ENCODE measurements at places on chromosomes 3 and 15. TPM values are rescaled to one million over a fixed set of nuclear protein-coding genes. Genes with fewer than 3 reads are reported as not detected.

The ATP13A5 gene
- not detected for total RNA-seq

GRCh38 chr15:76100361-76100760, 40.6 kb downstream of the TMEM266 start:
- no peak for DNase-seq

GRCh38 chr15:76846782-76847181, 58.4 kb downstream of the SCAPER start:
- DNase-seq = no peak

DNA sequence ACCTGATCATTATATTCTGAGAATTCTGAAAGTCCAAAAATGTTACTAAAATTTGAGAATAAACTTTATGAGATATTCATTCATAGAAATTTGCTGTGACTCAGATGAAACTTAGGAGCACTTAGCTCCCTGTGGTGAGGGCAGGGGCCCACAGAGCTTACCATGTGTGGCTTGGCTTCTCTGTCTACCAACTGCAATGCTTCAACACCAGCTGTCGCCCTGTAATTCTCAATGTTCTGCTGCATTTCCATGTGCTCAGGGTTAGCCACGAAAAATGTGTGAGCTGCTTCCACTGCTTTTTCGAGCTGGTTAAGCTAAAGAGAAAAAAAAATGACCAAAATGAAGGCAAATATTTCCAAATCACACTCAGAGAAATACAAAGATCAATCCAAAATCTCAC, 125.6 kb downstream of the P3H2 start:
- peak; percentile 91 for DNase-seq

DNA sequence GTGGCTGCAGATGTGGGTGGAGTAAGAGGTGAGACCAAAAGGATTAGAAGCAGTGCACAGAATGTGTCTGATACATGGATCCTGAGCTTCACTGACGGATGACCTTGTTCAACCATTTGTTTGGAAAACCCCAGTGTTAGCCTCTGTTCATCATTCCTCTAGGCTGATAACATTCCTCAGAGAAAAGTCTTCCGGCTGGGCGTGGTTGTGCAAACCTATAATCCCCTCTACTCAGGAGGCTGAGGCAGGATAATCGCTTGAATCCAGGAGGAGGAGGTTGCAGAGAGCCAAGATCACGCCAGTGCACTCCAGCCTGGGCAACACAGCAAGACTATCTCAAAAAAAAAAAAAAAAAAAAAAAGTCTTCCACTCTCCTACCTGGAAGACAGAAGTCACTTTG, 23.1 kb upstream of the CHD2 start:
- no peak for DNase-seq

- DNase-seq = no peak
Measured at GRCh38 chr15:35519541-35520149, 26.3 kb downstream of the DPH6 start.

- no peak for DNase-seq
Measured at GRCh38 chr3:149858911-149859310, 45.9 kb downstream of the RNF13 start.

DNA sequence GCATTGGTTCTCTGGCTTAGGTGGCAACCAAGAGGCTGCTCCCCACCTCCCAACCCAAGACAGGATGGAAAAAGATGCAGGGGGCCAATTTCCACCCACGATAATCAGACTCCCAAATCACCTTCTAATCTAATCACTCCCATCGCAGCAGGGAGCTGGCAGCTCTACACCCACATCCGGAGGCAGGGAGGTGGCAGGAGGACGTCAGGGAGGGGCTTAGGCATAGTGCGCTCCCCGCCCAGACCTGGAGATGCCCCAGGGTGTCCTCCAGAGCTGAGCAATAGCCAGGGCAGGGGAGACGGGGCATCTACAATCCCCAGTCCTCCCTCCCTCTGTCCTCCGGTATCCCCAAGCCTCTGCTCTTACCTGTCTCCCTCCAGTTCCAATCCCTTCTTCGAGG, 70.5 kb upstream of the SEC13 start:
- no peak for DNase-seq

DNA sequence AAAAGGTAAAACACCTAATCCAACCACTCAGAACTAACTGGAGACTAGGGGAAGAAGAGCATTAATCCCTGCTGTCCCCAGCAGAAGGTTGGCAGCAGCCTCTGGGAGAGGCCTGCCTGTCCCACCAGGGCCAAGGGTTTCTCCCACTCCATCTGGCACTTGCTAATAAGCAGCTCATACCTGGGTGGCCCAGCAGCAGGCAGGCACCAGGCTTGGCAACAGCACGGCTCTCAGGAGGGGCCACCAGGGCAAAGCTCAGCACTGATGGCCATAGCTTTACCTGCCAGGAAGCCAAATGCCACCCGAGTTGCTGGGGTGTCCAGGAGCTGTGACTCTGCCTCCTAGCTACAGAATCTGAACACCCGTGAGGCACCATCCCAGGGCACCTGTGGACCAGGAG, 58.3 kb downstream of the BOC start:
- DNase-seq = no peak

GRCh38 chr3:56025326-56025725, 442.9 kb downstream of the ERC2 start:
- no peak for DNase-seq

The AEN gene
- 33.5 TPM for total RNA-seq

- no peak for DNase-seq
Measured at GRCh38 chr3:64398476-64398875, 173.2 kb upstream of the PRICKLE2 start.

GRCh38 chr15:27238209-27238608, 267.2 kb downstream of the GABRG3 start:
- DNase-seq = no peak

- no peak for DNase-seq
Measured at GRCh38 chr3:16524196-16524595, 10.7 kb upstream of the RFTN1 start.

GRCh38 chr3:48601622-48601994, 6.5 kb upstream of the COL7A1 start:
- DNase-seq = no peak

DNA sequence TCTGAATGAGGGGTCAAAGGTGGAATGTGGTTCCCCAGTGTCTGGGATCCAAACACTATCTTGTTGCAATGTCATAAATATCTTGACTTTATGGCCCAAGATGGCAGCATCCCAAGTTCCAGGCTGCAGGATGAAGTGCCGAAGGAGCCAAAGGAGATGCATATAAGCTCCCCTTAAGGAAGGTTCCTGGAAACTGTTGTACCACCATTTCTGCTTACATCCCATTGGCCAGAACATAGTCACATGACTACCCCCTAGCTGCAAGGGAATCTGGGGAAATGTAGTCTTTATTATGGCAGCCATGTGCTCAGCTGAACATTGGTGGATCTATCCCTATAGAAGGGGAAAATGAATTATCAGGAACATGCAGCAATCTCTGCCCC, 54.3 kb downstream of the BDH1 start:
- no peak for DNase-seq

GRCh38 chr3:134432236-134432635, 53.5 kb downstream of the ANAPC13 start:
- no peak for DNase-seq

DNA sequence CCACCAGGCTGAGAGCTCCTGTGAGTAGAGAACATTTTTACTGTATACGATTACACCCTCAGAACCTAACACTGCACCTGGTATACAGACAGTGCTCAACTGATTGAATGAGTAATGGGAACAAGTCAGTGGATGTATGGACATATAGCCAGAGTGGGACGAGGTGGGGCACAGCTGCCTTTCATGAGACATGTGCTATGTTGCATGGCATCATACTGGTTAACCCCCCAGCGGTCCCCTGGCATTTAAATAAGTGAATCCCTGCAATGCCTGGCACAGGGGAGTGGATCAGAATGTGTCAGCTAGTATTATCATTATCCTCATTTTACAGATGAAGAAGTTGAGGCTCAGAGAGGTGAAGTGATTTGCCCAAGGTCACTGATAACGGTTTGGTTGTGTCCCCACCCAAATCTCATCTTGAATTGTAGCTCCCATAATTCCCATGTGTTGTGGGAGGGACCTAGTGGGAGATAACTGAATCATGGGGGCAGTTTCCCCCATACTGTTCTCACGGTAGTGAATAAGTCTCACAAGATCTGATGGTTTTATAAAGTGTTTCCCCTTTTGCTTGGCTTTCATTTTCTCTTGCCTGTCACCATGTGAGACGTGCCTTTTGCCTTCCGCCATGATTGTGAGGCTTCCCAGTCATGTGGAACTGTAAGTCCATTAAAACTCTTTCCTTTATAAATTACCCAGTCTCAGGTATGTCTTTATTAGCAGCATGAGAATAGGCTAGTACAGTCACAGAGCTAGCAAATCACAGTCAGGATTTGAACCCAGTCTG, 56.0 kb upstream of the ATP2B2 start:
- no peak for DNase-seq

DNA sequence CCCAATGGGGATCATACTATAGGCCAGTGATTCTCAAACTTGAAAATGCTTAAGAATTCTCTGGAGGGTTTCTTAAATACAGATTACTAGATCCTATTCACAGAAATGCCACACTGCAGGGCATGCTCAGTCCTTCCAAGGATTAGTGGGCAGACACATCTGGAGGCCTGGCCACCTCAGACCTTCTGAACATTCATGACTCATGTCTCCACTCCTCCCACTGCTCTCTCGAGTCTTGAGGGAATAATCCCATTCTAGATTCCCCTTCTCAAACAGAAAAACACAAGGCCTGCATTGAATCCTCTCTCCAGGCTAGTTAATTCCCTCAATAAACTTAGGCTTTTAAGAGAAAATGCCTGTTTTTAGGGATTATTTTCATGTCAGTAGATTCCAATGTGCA, 22.1 kb downstream of the ZNF621 start:
- peak; percentile 51 for DNase-seq

GRCh38 chr3:112900113-112900512, 53.4 kb upstream of the CD200R1L start:
- DNase-seq = no peak

The EMC7 gene
- 66.2 TPM for total RNA-seq
